ENCODE measurements at places on chromosomes 13 and 19.

DNA sequence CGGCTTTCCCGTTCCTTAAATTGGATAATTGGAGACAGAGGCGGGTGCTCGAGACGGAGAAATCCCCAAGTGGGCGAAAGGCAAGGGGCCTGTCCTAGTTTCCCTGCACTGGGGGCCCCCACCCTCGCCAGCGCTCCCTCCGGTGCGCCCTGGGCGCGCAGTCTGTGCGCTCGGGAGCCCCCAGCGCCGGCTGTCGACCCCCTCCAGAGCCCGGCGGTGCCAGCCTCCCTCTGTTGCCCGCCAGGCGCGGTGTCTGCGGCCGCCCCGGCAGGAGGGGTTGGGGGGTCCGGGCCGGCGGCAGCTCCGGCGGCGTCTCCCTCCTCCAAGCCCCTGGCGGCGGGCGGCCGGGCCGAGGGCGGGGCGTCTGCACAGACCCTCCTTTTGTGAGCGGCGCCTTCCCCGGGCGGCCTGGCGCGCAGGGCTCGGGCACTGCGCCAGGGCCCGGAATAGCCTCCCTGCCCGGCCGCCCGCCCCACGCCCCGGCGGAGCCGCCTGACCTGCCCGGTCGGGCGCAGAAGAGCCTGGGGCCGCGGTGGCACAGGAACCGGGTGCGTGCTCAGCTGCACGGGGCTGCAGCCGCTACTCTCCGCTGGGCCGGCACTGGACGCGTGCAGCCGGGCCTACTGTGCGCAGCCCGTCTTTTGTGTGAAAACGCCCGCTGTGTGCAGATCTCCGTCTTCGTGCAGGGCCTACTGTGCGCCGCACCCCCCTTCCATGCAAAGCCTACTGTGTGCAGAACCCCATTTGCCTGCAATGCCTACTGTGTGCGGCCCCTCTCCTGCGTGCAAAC, 13.2 kb downstream of the GADD45B start:
- DNase-seq: no peak

GRCh38 chr19:54434873-54435214, 14.2 kb upstream of the LENG8 start:
- no peak for DNase-seq

GRCh38 chr13:50901701-50902100, 7.9 kb upstream of the RNASEH2B start:
- DNase-seq: no peak

- no peak for DNase-seq
Measured at GRCh38 chr13:73676550-73677047, 457.6 kb downstream of the KLF12 start.

GRCh38 chr19:20162821-20163220, 4.2 kb upstream of the ZNF486 start:
- no peak for DNase-seq

- no peak for DNase-seq
Measured at GRCh38 chr13:50326811-50327210, 311.6 kb downstream of the KCNRG start.

DNA sequence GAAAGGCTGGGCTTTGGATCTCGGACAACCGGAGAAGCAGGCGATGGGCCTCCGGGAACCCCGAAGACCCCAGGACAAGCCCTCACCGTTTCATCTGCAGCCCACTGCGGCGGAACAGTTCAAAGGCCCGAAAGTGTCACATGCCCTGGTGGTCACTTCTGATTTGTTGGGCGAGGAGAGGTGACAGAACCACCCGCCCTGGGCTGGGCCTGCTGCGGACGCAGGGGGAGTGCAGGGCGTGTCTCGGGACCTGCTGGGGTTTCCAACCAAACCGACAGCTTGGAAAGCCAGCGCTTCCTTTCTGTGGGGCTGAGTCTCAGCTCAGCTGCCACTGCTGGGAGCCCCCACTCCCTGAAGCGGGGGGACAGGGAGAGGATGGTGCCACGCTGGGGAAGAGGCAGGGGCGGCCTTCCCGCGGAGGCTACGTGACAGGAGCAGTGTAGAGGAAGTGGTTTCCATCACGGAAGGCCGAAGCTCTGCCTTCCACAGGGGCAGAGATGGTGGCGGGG, 22.8 kb upstream of the ZBTB7A start:
- DNase-seq: no peak

GRCh38 chr13:34114581-34114980, 296.6 kb downstream of the RFC3 start:
- DNase-seq: no peak

DNA sequence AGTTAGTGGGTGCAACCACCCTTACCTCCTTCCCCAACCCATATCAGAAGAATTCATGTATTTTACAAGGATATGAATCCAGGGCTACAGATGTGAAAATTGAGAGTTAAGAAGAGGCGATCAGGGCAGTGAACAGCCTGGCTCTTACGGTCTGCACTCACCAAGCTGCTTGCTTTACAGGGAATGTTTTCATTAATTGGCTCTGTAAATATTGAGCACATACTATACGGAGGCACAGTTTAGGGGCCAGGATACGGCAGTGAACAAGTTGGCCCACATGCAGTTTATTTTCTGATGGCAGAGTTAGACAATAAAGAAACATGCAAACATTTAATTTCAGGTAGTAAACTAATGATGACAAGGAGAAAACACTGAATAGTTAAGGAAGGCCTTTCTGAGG, 6.4 kb downstream of the POLR1D start:
- DNase-seq: no peak

DNA sequence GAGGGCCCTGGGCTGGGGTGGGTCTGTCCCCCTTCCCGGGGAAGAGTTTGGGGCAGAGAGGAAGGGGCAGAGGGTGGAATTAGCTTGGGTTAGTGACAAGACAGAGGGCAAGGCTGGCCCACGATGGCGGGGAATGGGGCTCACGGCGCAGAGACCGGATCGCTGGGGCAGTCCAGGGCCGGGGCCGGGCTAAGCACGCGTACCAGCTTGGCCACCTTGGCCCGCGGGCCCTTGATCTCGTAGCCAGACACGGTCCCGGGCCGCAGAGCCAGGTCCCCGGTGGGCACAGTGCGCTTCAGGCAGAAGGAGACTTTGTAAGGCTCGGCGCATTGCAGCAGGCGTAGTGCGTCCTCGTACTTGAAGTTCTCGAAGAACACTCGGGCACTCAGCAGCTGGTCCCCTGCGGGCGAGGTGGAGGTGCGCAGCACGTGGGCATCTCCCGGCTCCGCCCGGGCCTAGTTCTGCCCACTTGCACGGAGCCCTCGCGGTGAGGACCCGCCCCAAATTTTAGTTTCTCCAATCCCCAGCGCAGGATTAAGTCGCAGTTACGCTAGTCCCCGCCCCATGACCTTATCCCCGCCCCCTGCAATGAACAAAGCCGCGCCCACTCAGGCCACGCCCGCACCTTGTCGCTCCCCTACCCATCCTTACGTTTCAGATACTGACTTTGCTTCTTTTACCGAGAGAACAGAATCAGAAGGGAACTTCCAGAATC, 8.6 kb upstream of the HIPK4 start:
- peak; percentile 62 for DNase-seq

DNA sequence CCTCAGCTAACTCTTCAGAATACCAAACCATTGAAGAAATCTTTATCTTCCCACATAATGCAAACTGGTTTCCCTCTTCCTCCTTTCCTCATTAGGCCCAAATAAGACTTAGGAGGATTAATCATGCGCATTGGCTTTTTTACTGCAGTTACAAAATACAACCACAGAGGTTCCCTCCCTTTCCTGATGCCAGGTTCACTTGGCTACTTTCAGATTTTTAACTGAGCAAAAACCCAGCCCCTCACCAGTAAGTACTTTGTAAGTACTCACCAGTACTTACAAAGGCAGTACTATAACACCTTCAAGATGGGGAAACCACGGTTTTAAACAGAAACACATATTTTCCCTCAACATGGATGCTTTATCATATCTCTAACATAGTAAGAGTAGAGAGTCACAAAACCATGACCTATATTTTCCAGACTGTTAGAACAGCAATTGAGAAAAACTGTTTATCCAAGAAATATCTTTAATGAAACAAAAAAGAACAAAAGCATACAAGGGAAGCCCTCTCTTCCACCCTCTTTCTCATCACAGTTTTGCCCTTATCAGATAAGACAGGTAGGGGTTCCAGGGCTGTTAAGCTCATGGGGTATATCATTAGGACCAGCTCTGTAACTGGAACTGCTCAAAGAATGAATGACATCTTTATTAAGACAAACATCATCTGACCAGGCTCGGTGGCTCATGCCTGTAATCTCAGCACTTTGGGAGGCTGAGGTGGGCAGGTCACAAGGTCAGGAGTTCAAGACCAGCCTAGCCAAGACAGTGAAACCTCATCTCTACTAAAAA, 12.7 kb downstream of the FOXO1 start:
- no peak for DNase-seq

GRCh38 chr19:10872546-10873107, 1.3 kb downstream of the CARM1 start:
- peak; percentile 26 for DNase-seq

DNA sequence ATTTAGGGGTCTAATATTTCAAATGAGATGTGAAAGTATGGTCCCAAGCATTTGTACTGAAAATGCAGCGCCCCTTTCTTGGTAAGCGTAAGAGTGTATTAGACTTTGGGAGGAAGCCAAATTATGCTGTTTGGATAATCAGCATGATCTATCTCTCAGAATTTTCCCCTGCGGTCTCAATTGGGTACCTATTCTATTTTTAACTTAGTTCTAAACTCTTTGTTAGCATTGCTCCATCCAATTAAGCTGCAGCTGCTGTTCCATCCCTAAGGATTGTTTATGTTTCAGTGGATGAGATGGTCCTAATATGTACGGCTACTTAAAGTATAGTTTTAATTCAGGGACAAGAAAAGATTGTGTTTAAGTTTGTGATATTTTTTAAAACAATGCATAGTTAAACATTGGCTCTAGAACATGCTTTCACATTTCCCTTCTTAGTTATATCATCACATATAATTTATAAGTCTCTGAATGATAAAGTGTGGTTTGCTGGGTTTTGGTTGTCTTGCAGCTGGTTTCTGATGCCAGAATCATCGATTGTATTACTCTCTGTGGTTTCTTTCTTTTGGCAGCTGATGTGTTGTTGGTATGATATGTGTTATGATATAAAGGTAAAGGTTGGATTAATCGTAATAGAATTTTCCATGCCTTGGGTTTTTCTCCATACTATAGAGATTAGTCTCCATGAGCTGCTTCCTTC, 15.0 kb downstream of the POLR1D start:
- DNase-seq: no peak

DNA sequence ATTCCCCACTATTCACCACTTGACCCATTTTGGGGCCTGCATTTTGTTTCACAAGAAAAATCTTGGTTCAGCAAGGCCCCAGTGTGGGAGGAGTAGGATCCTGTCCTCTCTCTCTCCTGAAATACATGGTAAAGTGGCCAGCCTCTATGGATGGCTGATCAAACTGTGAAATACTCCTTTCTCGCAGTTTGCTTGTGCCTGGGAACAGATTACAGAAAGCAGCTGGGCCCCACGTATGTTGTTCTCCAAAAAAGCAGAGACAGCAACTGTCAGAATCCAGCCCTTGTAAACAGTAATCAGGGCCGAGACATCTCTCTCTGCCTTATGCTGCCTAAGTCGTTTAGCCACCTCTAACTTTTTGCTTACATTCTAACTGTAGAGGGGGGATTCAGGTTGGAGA, 61.0 kb upstream of the RAP2A start:
- no peak for DNase-seq

DNA sequence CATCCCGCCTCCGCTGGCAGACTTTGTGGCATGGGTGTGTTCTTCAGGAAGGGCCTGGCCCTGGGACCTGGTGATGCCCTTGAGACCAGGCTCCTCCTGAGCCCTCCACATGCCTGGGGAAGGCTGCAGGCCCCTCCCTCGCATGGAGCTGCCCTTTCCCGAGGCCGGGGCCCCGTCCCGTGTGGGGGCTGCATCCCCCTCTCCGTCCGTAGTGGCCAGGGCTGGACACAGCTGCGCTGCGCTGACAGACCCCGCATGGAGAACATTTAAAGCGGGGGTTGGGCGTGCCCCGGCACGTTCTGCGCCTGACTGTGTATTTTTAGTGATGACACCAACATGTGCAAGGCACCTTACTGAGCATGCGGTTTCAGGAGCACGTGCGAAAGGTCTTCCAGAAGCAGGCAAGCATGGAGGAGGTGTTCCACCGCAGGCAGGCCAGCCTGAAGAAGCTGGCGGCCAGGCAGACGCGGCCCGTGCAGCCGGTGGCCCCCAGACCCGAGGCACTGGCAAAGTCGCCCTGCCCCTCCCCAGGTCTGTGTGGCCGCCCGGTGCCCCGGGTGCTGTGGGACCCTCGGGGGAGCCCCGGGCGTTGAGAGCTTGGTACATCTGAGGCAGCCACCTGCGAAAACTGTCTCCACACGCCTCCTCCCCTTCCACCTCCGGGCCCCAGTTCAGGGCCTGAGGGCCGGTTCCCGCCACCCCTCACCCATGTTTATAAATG, 28.8 kb upstream of the F7 start:
- no peak for DNase-seq

DNA sequence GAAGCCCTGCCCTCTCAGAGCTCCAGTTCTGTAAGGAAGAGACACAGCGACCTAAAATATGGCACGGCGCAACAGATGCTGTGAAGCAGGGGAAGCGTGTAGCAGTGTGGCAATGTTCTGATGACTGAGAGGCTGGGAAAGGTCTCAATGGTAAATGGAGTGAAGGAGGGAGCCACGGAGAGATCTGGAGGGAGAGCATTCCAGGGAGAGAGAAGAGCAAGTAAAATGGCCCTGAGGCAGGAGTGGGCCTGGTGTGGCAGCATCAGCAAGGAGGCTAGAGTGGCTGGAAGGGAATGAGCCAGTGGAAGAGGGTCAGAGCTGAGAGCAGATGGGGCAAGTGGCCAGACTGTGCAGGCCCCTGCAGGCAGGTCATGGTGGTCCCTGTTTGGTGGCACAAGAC, 16.4 kb downstream of the RCN3 start:
- no peak for DNase-seq

DNA sequence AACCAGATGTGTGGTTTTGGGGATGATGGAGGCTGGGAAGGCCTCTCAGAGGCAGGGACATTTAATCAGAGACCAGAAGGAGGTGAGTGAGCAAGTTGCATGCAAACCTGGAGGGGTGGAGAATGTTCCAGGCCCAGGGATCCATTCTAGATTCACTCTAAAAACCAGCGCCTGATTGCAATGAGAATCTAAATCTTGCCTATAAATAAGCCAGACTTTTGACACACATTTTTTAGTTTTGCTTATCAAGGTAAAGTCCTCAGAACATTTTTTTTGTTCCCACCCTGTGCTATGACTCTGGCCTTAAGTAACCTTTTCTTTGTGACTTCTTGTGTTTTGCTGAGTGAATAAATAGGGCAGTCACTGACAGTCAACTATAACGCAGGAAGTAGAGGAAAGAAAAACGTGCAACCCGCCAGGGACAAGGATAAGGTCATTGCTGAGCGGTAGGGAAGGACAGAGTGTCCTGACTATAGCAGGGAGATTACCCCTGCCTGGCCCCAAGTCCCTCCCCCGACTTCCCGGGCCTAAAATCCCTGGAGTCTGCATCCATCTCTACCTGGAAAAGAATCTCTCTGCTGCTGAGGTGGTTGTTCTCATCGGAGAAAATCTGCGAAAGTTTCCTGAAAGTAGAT, 14.4 kb downstream of the RGL3 start:
- no peak for DNase-seq

DNA sequence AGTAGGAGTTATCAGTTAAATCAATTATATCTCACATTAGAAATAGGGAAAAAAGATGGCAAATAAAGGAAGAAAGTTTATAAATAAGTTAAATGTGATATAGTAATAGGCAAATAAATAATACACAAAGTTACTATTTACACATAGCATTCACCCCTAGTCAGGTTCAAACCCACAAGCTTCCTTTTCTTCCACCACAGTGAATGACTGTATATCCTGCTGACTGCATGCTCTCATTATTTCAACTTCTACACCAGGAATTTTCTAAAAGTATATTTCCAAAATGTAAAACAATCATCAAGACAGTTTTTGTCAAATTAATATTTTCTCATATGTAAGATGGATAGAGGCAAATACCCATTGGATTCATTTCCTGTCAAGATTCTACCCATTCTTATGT, 548.6 kb upstream of the SLITRK5 start:
- no peak for DNase-seq
